ENCODE measurements at places on chromosomes 12 and 14. TPM values are rescaled to one million over a fixed set of nuclear protein-coding genes. Genes with fewer than 3 reads are reported as not detected.

The HHIPL1 gene
- total RNA-seq = not detected

The PDE3A gene
- total RNA-seq = not detected

DNA sequence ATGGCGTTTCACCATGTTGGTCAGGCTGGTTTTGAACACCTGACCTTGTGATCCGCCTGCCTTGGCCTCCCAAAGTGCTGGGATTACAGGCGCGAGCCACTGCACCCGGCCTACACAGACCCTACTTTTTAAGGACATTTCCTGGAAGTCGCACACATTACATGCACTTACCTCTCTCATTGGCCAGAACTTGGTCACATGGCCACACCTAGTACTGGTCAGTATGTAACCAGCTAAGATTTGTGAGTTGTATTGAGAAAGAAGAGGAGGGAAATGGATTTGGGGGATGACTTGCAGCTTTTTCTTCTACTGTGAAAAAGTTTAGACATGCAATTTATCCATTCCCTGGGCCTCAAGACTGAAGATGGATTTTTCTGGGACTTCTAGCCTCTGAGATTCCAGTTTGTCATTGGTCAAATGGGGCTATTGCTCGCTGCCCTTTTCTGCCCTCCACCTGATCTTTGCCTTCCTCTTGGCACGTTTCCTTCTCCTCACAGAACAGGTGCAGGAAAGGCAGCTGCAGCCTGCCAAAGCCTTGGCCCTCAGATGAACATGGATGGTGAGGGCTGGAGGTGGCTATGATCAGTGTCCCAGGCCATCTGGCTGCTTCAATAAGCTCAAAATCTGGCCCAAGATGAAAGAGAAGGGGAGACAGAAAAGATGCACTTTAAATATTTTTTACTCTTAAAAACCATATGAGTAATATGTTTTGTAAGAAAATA, 7.1 kb upstream of the ZDHHC22 start:
- DNase-seq = no peak

The PPP1R13B gene
- 9.8 TPM for total RNA-seq

The REM2 gene
- 0.39 TPM for total RNA-seq

The AGAP2 gene
- 33.4 TPM for total RNA-seq

The CAPZA3 gene
- total RNA-seq = not detected

DNA sequence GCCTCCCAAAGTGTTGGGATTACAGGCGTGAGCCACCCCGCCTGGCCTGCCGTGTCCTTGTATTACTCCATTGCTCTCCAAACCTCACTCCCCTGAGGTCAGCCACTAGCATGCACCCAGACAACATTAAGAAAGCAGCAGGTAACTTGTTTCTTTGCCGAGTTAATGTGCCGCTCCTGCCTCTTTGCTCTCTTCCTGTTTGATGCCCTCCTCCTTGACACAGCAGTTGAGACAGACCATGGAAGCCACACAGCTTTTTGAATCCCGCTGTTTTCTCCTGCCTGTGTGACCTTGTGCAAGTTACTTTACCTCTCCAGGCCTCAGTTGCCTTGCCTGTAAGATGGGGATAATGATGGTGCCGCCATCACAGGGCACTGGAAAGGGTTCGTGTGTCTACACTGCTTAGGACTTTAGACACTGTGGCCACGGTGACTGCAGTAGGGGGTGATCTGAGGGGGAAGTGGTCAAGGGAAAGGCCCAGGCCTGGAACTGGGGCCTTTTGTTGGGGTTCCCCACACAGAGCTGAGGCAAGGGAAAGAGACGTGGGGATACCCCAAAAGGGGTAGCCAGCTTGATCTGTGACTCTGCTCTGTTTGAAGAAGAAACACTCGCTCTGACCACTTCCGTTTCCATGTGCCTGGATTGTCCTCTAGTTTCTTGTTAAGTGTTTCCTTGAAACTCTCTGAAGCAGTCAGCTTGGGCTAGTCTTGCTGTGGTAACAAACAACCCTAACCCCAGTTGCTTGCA, 69.3 kb downstream of the RIN3 start:
- DNase-seq = peak; percentile 42

The FAM90A1 gene
- total RNA-seq = 0.36 TPM

The TRPV4 gene
- not detected for total RNA-seq

DNA sequence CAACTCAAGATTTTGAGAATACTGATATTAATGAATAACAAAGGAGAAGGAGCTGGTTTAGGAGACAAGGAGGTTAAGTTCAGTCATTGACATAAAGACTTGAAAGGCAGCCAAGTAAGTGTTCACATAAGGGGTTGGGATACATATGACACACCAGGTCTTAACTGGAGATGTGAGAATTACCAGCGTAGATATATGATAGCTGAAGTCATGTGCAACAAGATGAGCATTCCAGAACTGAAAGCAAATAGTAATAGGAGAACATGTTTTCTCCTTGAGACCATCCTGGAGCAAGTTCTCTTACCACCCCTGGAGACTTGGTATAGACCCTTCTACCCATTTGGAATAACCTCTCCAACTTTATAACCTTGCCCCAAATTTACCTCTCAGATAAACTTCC, 43.3 kb upstream of the NPFF start:
- DNase-seq = no peak

The FOXN4 gene
- not detected for total RNA-seq

DNA sequence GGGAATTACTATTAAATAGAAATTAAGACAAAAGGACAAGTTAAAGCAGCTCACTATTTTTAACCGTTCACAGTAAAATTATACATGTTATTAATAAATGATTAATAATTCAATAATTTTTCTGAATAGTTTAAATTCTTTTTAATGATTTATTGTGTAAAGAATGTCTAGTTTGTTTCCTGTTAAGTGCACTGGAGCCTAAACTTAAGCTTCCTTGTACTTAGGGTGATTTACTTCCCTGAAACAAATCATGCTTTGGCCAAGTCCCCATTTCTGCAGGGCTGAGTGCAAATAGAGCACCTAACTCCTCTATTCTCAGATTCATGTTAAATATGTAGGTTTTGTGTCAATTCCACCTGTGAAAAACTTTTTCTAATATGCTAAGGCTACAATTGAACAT, 188.9 kb upstream of the PDZRN4 start:
- no peak for DNase-seq

DNA sequence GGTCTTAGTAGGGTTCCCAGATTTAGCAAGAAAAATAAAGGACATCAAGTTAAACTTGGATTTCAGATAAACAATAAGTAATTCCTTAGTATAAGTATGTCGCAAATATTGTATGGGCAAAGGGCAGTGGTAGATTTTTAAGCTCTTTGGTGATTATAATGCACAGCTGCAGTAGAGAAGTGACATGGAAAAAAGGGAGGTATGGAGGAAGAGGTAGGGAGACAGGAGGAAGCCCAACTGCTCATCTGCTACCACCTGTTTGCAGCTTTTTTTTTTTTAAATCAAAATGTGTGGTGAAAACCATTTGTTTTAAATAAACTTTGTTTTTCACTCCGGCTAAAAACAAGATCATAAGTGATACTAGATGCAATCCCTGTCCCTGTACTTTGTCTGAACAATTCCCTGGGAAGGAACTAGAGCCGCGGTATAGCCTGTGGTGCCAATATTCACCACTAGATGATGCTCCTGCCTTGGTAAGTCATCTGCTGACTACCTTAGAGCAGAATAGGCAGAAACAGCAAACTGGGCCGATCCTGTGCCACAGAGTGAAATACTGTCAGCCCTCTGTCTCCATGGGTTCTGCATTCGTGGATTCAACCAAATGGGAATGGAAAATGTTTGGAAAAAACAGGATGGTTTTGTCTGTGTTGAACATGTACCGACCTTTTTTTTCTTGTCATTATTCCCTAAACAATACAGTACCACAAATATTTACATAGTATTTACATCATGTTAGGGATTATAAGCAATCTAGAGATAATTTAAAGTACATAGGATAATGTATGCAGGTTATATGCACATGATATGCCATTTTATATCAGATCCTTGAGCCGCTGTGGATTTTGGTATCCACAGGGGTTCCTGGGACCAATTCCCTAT, 62.4 kb upstream of the PLBD1 start:
- DNase-seq = peak; percentile 42

The SLCO1B1 gene
- not detected for total RNA-seq

The CHMP4A gene
- total RNA-seq = 95.8 TPM

The CLBA1 gene
- total RNA-seq = 3.1 TPM

GRCh38 chr12:24599736-24600135, 349.2 kb downstream of the BCAT1 start:
- no peak for DNase-seq

The CLEC4D gene
- not detected for total RNA-seq

GRCh38 chr12:88181881-88182280, 39.8 kb downstream of the TMTC3 start:
- DNase-seq = no peak

- DNase-seq = no peak
Observed at GRCh38 chr12:47023953-47024352, 55.5 kb upstream of the PCED1B start.

DNA sequence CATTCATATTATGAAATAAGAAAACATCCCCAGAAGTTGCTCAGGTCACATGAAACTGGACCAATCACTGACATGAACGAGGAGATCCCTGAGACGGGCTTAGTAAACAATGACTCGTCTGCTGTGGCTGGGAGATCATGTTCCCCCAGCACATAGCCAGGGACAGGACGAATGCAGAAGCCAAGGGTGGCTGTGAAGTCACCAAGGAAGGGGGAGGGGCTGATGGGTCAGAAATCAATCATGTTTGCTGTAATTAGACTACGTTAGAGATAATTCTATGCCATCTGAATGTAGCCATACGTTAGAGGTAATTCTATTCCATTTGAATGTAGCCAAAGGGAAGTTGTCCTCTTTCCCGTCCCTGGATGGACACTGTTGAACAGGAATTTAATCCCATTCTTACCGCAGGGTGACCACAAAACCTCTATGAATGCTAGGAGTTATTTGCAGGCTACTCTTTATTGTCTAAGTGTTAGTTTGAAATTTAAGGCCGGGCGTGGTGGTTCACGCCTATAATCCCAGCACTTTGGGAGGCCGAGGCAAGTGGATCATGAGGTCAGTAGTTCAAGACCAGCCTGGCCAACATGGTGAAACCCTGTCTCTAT, 332.9 kb downstream of the TMEM132D start:
- no peak for DNase-seq

The REC8 gene
- 27.8 TPM for total RNA-seq

- DNase-seq = no peak
Observed at GRCh38 chr12:79661629-79662028, 29.1 kb downstream of the PAWR start.

DNA sequence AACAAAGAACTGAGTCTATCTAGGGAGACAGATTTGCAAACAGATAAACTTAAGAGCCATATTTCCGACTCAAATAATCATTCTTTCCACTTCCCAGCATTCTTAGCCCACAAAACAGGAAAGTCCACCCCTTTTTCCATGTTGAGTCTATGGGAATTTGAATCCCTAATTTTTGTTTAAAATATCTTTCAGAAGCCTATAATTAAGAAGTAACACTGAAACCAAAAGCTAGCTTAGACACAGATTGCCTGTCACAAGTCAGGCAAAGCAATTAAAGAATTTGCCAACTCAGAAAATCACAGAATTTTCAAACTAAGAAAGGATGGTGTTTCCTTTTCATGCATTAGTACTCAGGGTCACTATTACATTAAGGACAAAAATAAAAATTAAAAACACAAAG, 17.0 kb downstream of the ATP2B1 start:
- no peak for DNase-seq

GRCh38 chr12:92952394-92952793, 23.3 kb upstream of the EEA1 start:
- no peak for DNase-seq

DNA sequence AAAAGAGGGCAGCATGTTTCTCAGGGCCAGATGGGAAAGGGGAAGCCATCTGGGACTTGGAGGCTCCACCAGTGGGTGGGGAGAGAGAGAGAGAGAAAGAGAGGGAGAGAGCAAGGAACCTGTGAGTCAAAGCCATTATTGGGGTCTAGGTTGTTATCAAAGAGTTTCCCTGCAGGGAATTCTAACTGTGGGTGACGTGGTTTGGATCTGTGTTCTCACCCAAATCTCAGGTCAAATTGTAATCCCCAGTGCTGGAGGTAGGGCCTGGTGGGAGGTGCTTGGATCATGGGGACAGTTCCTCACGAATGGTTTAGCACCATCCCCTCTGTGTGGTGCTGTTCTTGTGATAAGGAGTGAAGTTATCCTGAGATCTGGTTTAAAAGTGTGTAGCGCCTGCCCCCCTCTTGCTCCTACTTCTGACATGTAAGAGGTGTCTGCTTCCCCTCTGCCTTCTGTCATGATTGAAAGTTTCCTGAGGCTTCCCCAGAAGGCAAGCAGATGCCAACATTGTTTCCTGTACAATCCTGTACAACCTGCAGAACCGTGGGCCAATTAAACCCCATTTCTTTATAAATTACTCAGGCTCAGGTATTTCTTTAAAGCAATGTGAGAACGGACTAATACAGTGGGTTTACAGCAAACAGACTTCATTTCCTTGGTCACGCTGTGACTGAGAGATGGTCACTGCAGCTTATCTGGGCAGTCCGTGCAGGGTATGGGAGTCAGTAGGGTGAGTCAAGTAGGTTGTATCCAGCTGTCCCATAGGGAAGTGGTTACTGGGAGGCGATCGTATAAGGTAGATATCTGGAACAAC, 52.4 kb downstream of the CCDC91 start:
- DNase-seq = no peak

DNA sequence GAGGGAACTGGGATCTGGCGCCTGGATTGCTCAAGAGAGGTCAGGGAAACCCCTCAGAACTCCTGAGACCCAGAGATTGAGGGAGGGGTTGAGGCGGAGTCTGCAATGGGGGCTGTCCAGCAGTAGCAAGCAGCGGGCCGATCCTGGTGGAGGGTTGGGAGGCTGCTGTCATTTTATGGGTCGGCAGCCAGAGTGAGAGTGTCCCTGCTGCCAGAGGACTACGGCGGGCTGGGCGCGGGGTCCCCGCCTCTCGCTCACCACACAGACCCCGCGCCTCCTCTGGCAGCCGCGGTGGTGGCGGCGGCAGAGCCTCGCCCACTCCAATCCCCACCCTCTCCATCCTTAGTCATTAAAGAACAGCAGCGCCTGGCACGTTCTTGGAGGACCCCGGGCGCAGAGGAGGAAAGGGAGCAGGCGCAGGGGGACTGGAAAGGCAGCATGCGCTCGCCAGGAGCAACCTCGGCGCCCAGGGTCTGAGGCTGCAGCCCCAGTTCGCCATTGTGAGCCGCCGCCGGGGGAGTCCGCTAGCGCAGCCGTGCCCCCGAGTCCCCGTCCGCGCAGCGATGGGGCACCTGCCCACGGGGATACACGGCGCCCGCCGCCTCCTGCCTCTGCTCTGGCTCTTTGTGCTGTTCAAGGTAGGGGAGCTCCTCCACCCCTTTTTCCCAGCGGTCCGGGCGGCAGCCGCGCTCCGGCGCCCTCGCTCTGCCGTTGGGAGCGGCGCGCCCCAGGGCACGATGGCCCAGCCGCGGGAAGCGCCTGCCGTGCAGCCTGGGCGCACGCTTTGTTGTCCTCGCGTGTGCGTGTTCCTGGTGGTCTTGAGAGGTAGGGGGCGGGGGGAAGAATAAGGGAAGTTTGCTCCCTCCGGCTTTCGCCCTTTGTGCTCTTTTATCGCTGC, at the start of gene PTPRO:
TSS of gene PTPRO (plus strand) at position 345 of the 898 bp plus-strand sequence.
- DNase-seq = no peak

The CEBPE gene
- not detected for total RNA-seq

GRCh38 chr14:68225321-68225720, 405.7 kb downstream of the RAD51B start:
- no peak for DNase-seq

- DNase-seq = no peak
Observed at GRCh38 chr12:90301561-90302133, 593.0 kb upstream of the ATP2B1 start.

The SLC2A3 gene
- total RNA-seq = 226 TPM

The HAL gene
- total RNA-seq = 0.37 TPM

- no peak for DNase-seq
Observed at GRCh38 chr12:11868027-11868426, 202.7 kb upstream of the BCL2L14 start.

Measured in activated T-helper 1 cell treated with anti-CD3 and anti-CD28 coated beads, Interleukin-12 subunit alpha, Interleukin-12 subunit beta, Interleukin-2, Interleukin-4 antibody, amounts not matched to agents 30 ng/mL and 10 ng/mL and 1 ng/mL, durations not matched to agents 14 hours and 24 hours and 36 hours (primary cell).